ENCODE measurements at places on chromosomes 7 and 10.
A peak's percentile ranks its signal among the peaks of the same experiment; 100 is the strongest.

- no peak for DNase-seq
These were observed 440.3 kb downstream of the POM121L12 start for GRCh38 chr7:53475776-53476175.

DNA sequence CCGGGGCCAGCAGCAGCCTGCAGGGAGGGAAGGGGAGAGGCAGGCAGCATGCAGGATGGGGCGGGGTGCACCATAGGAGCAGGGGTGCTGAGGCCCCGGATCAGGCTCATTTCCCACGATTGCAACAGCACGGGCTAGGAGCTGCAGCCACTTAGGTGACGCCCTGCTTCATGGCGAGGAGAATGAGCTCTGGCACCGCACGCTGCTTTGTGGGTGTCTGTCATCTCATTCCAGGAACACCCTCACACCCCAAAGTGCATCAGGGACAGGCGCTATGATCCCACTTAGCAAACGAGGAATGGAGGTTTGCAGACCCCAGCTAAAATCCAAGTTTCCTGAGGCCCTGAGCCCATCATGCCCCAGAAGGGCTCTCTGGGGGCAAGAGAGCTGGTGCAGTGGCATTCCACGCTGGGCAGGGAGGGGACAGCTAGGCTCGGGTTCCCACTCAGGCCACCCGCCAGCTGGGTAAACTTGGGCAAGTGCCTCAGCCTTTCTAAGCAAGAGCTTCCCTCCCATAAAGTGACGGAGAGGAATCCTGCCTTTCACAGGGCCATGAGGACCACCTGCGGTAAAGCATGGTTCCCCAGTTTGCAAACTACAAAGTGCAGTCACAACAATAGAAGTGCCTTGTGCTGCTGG is 9.3 kb downstream of the KCNH2 start:
- DNase-seq = peak; percentile 63

GRCh38 chr10:70378122-70378521 is 4.3 kb downstream of the LRRC20 start:
- peak; percentile 83 for DNase-seq

- no peak for DNase-seq
These were observed 22.7 kb downstream of the WIPI2 start for GRCh38 chr7:5212633-5213285.

DNA sequence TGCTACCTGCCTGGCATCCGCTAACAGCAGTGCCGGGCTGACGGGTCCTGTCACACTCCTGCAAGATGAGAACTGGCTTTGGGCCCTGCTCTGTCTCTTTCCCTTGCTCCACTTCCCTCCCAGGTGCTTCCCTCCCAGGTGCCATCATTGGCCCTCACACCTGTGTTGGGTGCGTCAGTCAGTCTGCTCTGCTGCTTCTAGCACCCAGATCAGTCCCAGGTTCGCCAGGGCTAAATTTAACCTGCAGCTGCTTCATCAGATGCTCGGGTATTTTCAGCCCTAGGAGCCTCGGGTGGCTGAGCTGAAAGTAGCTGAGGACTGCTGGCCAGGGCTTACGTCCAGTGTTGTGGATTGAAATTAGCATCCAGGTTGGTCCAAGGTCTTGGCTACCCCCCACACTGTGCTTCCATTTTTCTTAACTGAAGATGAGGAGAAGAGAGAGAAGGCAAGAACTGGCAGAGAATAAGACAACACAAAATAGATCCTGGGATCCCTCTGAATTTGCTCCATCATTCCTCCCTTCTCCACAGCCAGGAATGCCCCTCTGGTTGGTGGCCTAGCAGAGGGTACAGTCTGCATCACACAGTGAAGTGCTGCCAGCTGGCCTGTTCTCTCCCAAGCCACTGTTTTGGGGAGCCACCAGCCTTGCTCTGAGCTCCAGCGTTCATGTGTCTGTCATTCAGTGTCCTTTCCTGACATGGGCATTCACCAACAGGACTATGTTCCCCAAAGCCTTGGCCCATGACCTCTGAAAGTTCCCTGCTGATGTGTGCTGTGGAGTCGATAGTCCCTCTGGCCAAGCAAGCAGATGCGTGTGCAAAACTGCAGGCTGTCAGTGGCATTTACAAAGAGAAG is 65.9 kb upstream of the SYPL1 start:
- no peak for DNase-seq

- no peak for DNase-seq
These were observed 17.3 kb upstream of the FOXL3 start for GRCh38 chr7:272631-273030.

- DNase-seq = no peak
These were observed 124.2 kb downstream of the ARHGAP12 start for GRCh38 chr10:31804352-31804810.

DNA sequence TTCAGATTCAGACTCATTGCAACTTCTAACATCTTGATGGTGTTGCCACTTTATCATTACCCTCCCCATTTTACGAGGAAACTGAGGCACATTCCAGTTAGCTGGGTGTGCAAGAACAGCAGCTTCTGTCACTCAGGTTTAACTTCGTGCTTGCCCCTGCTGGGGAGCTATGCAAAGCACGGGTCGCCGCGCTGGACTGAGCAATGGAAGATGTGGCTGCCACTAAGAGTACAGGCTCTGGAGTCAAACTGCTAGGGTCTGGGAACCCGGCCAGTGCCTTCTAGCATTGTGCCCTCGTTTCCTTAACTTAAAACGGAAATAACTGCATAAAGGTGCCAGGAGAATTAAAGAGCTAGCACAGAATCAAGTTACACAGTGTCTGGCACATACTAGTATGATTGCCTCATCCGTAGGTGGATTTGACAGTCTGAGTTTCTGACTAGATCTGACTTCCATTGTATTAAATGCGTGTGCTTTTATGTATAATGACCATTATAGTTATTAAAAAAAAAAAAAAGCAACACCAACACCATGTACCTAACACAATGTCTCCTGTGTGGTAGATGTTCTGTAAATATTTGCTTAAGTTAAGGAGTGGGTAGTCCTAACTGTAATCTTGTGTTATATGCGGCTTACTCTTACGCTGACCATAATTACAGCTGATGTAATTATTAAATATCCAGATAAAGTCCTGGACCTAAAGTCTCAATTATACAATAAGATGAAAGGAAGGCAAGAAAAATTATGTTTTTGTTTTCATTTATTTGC is 842 bp downstream of the ZNF22 start:
- DNase-seq = peak; percentile 54

Measured in SW480 (cell line).